Sigmoid colon (tissue), 7 donors: ENCODE measurements at places on chromosomes 3 and 15. TPM values are rescaled to one million over a fixed set of nuclear protein-coding genes. Genes with fewer than 3 reads are reported as not detected.
A peak's percentile ranks its signal among the peaks of the same experiment; 100 is the strongest.

SUCNR1 gene
- total RNA-seq, result not detected

GRCh38 chr15:43293432-43293831, 26.7 kb upstream of the TGM5 start:
- no peaks in the 10 kb centered on the region for H3K36me3 ChIP-seq
- H3K27me3 ChIP-seq, result peaks cover 14% of the 10 kb centered on the region
- no peak for DNase-seq
- no peak overlapping the region for H3K4me3 ChIP-seq
- H3K27ac ChIP-seq, result no peak overlapping the region

ALPK3 gene
- 4.8 TPM for total RNA-seq

GRCh38 chr3:45455040-45455439, 66.7 kb downstream of the LARS2 start:
- H3K4me3 ChIP-seq, result no peak overlapping the region
- no peaks in the 10 kb centered on the region for H3K4me1 ChIP-seq
- H3K27me3 ChIP-seq, result no peaks in the 10 kb centered on the region
- DNase-seq, result no peak
- no peak overlapping the region for H3K27ac ChIP-seq
- H3K36me3 ChIP-seq, result peaks cover 15% of the 10 kb centered on the region

GRCh38 chr3:134352031-134352671, 22.1 kb downstream of the AMOTL2 start:
- H3K27ac ChIP-seq, result peak overlapping the region; percentile 100
- H3K4me3 ChIP-seq, result no peak overlapping the region
- H3K4me1 ChIP-seq, result no peaks in the 10 kb centered on the region
- peaks cover 34% of the 10 kb centered on the region for H3K36me3 ChIP-seq

- H3K4me3 ChIP-seq, result no peak overlapping the region
- DNase-seq, result no peak
- no peaks in the 10 kb centered on the region for H3K36me3 ChIP-seq
- H3K4me1 ChIP-seq, result no peaks in the 10 kb centered on the region
Observed at GRCh38 chr3:73298243-73299183, 237.1 kb downstream of the EBLN2 start.

VGLL3 gene
- total RNA-seq, result 33.5 TPM

PSTPIP1 gene
- 8.0 TPM for total RNA-seq

HHLA2 gene
- total RNA-seq, result not detected

GRCh38 chr3:196414469-196414868, 17.8 kb downstream of the UBXN7 start:
- H3K36me3 ChIP-seq, result no peaks in the 10 kb centered on the region
- DNase-seq, result no peak
- H3K4me1 ChIP-seq, result peaks cover 25% of the 10 kb centered on the region
- no peaks in the 10 kb centered on the region for H3K27me3 ChIP-seq
- H3K27ac ChIP-seq, result no peak overlapping the region

DNA sequence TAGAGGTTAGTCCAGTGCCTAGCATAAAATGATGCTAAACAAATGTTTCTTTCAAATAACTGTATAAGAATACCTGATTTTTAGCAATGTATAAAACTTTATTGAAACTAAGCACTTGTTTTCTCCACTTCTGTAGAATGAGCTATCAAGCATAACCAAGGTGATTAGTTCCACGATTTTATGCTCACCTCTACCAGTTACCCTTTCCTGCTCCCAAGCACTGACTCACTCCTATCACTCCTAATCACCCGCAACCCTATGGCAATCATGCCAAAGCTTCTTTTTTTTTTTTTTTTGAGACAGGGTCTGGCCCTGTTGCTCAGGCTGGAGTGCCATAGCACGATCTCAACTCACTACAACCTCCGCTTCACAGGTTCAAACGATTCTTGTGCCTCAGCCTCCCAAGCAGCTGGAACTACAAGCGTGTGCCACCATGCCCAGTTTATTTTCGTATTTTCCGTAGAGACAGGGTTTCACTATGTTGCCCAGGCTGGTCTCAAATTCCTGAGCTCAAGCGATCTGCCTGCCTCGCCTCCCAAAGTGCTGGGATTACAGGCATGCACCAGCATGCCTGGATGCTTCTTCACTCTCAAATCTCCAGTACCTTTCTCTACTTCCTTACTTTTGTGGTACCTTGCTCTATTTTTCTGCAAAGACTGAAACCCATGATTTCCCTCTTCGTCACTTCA, 3.9 kb downstream of the HSPBAP1 start:
- H3K27me3 ChIP-seq, result no peaks in the 10 kb centered on the region
- no peaks in the 10 kb centered on the region for H3K36me3 ChIP-seq
- H3K4me1 ChIP-seq, result peaks cover 9% of the 10 kb centered on the region

AQR gene
- total RNA-seq, result 21.0 TPM

- peak; percentile 26 for DNase-seq
- H3K4me1 ChIP-seq, result no peaks in the 10 kb centered on the region
- no peak overlapping the region for H3K27ac ChIP-seq
- H3K27me3 ChIP-seq, result no peaks in the 10 kb centered on the region
- H3K4me3 ChIP-seq, result no peak overlapping the region
- no peaks in the 10 kb centered on the region for H3K36me3 ChIP-seq
Observed at GRCh38 chr3:194995922-194996321, 275.0 kb downstream of the XXYLT1 start.

DNA sequence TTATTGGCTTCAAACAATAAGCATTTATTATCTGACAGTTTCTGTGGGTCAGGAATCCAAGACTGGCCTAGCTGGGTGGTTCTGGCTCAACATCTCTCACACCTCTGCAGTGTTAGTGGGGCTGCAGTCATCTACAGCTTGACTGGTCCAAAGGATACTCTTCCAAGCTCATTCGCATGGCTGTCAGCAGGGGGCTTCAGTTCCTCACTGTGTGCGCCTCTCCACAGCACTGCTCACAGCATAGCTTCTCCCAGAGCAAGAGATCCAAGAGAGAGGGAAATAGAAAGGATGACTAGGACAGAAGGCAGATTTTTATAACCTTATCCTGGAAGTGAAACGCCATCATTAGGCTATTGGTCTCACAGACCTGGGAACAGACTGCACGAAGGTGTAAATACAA, 64.2 kb downstream of the MAGI1 start:
- no peak overlapping the region for H3K4me3 ChIP-seq
- no peak for DNase-seq
- H3K27ac ChIP-seq, result no peak overlapping the region
- no peaks in the 10 kb centered on the region for H3K36me3 ChIP-seq

DNA sequence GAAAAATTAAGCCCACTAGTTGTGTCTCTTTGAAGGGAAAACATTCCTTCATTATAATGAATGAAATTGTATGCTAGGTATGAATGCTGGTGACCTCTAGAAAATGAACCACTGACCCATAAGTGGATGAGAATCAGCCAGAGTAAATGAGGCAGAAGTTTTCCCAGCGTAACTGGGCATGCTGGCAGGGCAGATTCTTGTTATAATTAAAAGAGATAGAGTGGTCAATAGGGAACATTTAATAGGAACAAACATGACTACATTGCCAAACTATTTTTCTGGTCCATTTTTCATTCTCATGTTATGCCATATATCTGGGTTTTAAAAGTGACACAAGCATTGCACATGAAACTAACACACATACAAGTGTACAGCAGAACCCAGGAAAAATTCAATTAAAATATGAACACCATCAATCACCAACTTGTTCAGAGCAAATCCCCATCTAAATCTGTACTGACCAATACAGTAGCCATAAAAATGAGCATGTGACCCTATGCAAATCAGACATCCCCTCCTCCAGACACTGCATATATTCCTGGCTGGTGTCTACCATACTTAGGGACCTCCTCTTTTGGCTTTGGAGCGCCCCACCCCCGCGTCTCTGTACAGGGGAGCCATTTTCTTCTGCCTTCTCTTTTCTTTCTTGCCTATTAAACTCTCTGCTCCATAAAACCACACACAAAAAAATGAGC, 4.0 kb downstream of the CLRN1 start:
- no peaks in the 10 kb centered on the region for H3K4me1 ChIP-seq
- H3K4me3 ChIP-seq, result no peak overlapping the region
- DNase-seq, result no peak
- no peak overlapping the region for H3K27ac ChIP-seq
- H3K27me3 ChIP-seq, result no peaks in the 10 kb centered on the region

- H3K4me1 ChIP-seq, result peaks cover 30% of the 10 kb centered on the region
- no peak overlapping the region for H3K4me3 ChIP-seq
- H3K36me3 ChIP-seq, result no peaks in the 10 kb centered on the region
- H3K27ac ChIP-seq, result no peak overlapping the region
- DNase-seq, result no peak
Observed at GRCh38 chr15:81532001-81532400, 158.0 kb upstream of the TMC3 start.

- H3K4me1 ChIP-seq, result no peaks in the 10 kb centered on the region
- H3K27me3 ChIP-seq, result no peaks in the 10 kb centered on the region
- no peak overlapping the region for H3K27ac ChIP-seq
- no peak for DNase-seq
Observed at GRCh38 chr15:63408524-63408923, 26.9 kb upstream of the CA12 start.

GRCh38 chr3:58540176-58540858, 3.3 kb upstream of the ACOX2 start:
- H3K4me1 ChIP-seq, result no peaks in the 10 kb centered on the region
- H3K27ac ChIP-seq, result no peak overlapping the region
- DNase-seq, result no peak
- no peaks in the 10 kb centered on the region for H3K27me3 ChIP-seq
- H3K4me3 ChIP-seq, result no peak overlapping the region

NRROS gene
- 5.8 TPM for total RNA-seq

GRCh38 chr3:33313331-33313730, 36.1 kb downstream of the FBXL2 start:
- no peaks in the 10 kb centered on the region for H3K27me3 ChIP-seq
- DNase-seq, result no peak
- no peaks in the 10 kb centered on the region for H3K4me1 ChIP-seq
- H3K36me3 ChIP-seq, result no peaks in the 10 kb centered on the region
- H3K4me3 ChIP-seq, result no peak overlapping the region

GRCh38 chr3:66297900-66298299, 77.1 kb downstream of the SLC25A26 start:
- H3K4me3 ChIP-seq, result no peak overlapping the region
- H3K36me3 ChIP-seq, result no peaks in the 10 kb centered on the region
- H3K27ac ChIP-seq, result peak overlapping the region; percentile 63
- H3K27me3 ChIP-seq, result no peaks in the 10 kb centered on the region

- H3K27ac ChIP-seq, result no peak overlapping the region
- H3K36me3 ChIP-seq, result no peaks in the 10 kb centered on the region
- H3K27me3 ChIP-seq, result no peaks in the 10 kb centered on the region
- H3K4me3 ChIP-seq, result no peak overlapping the region
Observed at GRCh38 chr3:16550676-16551341, 37.3 kb upstream of the RFTN1 start.

GRCh38 chr15:75584121-75584520, 5.0 kb upstream of the PTPN9 start:
- peaks cover 16% of the 10 kb centered on the region for H3K4me1 ChIP-seq
- DNase-seq, result no peak
- no peaks in the 10 kb centered on the region for H3K27me3 ChIP-seq

- H3K4me3 ChIP-seq, result no peak overlapping the region
- peaks cover 12% of the 10 kb centered on the region for H3K27me3 ChIP-seq
- no peaks in the 10 kb centered on the region for H3K36me3 ChIP-seq
- H3K4me1 ChIP-seq, result no peaks in the 10 kb centered on the region
- peak; percentile 64 for DNase-seq
- H3K27ac ChIP-seq, result no peak overlapping the region
Observed at GRCh38 chr15:75307778-75308390, 25.2 kb downstream of the GOLGA6D start.

GSK3B gene
- total RNA-seq, result 23.8 TPM

- peaks cover 60% of the 10 kb centered on the region for H3K4me1 ChIP-seq
- H3K27ac ChIP-seq, result peak overlapping the region; percentile 84
- H3K27me3 ChIP-seq, result no peaks in the 10 kb centered on the region
- H3K4me3 ChIP-seq, result no peak overlapping the region
Observed at GRCh38 chr15:70318594-70319465, 221.1 kb upstream of the TLE3 start.

- H3K36me3 ChIP-seq, result peaks cover 40% of the 10 kb centered on the region
- H3K27me3 ChIP-seq, result no peaks in the 10 kb centered on the region
- peaks cover 37% of the 10 kb centered on the region for H3K4me1 ChIP-seq
Observed at GRCh38 chr15:84783493-84784251, 33.5 kb upstream of the ALPK3 start.

SLC28A2 gene
- total RNA-seq, result not detected

GRCh38 chr15:100663915-100664281, 61.5 kb downstream of the ASB7 start:
- H3K27me3 ChIP-seq, result no peaks in the 10 kb centered on the region
- H3K36me3 ChIP-seq, result no peaks in the 10 kb centered on the region
- no peak for DNase-seq
- H3K4me1 ChIP-seq, result peaks cover 35% of the 10 kb centered on the region

FILIP1L gene
- total RNA-seq, result 88.1 TPM

CLDN16 gene
- not detected for total RNA-seq

RYR3 gene
- total RNA-seq, result 20.2 TPM

GOLGA6D gene
- not detected for total RNA-seq

DNA sequence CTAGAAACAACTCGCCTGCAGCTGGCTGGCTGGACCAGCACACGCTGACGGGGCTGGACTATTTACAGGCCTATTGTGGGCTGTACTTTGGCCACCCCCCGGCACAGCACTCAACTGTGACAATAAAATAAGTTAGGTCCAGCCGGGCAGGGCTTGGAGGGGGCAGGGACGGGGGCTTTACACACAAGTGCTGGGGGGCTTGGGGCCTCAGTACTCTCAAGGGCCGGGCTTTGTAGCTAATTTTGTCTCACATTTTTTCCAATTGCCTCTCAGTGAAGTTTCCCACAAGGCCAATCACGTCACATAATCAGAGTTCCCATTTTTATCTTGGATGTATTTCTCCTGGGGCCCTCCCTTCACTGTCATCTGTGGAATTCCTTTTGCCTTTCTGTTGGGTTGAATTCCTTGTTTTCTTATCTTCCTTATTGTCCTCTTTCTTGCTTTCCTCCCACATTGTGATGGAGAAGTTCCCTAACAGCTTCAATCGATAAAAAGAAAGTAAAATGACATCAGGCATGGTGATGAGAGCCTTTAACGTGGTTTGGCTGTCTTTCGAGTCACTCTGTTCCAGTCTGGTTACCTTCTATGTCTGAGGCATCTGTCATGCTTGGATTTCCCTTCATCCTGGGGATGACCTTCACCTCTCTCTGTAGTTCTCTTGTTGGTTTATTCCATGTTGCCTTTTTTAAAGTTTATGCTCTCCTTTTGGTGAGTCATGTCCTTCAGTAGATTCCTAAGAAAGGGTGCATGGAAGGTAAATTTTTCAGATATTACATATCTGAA, 44.1 kb upstream of the CMTM7 start:
- H3K27ac ChIP-seq, result no peak overlapping the region
- no peak overlapping the region for H3K4me3 ChIP-seq
- DNase-seq, result no peak
- H3K4me1 ChIP-seq, result no peaks in the 10 kb centered on the region
- H3K36me3 ChIP-seq, result no peaks in the 10 kb centered on the region

TF gene
- 2.6 TPM for total RNA-seq

GP5 gene
- not detected for total RNA-seq

DNA sequence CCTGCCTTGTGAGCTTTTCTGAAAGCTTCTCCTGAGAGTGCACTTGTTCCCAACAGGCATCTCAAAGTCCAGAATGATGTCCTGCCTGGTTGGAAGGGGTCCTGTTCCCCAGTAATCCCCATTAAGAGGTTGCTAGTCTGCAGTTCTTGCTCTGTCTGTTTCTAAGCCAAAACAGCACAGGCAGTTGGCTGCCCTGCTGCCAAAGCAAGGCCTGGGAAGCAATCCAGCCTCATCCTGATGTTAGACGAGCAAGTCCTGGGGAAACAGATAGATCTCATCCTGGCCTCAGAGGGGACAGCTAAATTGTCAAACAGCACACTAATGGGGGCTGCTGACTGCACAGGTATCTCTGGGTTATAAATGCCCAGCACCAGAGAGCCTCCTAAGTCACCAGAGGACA, 198.0 kb downstream of the EPHB1 start:
- H3K36me3 ChIP-seq, result no peaks in the 10 kb centered on the region
- no peaks in the 10 kb centered on the region for H3K27me3 ChIP-seq
- H3K4me3 ChIP-seq, result no peak overlapping the region
- H3K27ac ChIP-seq, result no peak overlapping the region
- DNase-seq, result no peak
